ENCODE measurements at places on chromosomes 6 and 20.

GRCh38 chr6:21593927-21594415 lies 420 bp downstream of the SOX4 start:
- no peak for DNase-seq

DNA sequence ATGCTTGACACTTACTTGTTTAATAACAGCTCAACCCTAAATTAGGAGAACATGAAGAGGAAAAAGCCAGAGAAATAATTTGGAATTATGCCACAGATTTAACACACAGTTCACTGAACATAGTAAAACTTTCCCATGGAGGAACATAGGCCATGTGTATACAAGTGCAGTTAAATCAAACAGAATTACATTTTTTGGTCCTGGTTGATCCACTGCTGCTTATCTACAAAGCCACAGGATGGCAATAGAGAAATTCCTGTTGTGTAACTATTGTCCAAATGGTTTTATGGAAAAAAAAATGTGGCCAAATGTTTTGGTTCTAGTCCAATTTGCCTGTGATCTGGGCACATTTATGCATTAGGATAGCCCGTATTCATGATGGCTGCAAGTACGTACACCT lies 136.8 kb downstream of the ALDH8A1 start:
- no peak for DNase-seq

DNA sequence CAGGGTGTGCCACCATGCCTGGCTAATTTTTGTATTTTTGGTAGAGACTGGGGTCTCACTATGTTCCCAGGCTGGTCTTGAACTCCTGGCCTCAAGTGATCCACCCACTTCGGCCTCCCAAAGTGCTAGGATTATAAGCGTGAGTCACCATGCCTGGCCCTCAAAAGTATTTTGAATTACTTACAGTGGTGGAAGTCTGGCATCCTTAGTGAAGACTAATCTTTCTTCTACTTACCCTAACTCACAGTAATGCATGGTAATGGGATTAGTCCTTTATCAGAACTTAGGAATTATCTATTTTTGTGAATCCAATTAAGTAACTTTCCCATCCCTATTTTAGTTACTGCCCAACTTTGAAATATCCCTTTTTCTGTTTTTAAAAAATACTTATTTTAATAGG lies 3.9 kb downstream of the RWDD1 start:
- no peak for DNase-seq

- DNase-seq: no peak
Measured at GRCh38 chr6:75114806-75115205, 91.0 kb downstream of the COL12A1 start.

- no peak for DNase-seq
Measured at GRCh38 chr6:21987501-21987957, 309.3 kb downstream of the PRL start.

GRCh38 chr6:37137201-37138090 lies 32.5 kb upstream of the PIM1 start:
- DNase-seq: peak; percentile 20

GRCh38 chr6:100959280-100959679 lies 78.2 kb upstream of the ASCC3 start:
- no peak for DNase-seq

DNA sequence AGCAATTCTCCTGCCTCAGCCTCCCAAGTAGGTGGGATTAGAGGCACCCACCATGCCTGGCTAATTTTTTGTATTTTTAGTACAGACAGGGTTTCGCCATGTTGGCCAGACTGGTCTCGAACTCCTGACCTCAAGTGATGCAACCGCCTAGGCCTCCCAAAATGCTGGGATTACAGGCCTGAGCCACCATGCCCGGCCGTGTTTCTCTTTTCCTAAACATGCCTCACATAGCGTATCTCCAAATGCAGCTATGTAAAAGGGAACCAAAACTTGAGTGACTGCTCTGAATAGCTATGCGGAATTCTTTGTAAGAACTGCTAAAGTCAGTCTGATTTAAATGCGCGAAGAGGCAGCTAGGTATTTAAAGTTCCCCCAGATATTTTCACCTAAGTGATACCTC lies 20.5 kb downstream of the BPIFA2 start:
- no peak for DNase-seq

DNA sequence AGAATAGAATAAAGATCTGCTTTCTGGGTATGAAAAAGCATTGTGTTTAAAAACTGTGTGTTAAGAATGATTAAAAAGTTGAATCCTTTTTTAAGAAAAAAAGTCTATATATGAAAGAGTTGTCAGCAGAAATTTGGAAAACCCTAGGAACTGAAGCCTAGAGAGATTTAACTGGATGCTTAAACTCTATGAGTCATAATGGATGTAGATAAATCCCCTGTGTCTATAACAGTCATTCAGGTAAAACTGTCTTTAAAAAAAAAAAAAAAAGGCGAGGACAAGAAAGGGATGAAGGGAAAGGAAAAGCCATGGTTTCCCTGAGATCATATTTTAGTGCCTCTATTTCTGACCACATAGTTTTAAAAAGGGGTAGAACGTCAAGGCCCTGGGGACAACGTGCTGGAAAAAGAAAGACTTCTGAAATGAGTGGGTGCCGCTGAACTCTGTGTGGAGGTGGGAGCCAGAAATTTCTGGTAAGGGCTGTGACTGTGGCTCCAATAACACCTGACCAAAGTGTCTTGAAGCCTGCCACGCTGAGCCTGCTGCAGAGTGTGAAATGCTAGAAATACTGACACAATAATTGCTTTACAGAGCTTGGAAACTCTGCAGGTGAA lies 302.6 kb upstream of the ARID1B start:
- DNase-seq: no peak

GRCh38 chr6:148793721-148794120 lies 46.9 kb downstream of the UST start:
- DNase-seq: no peak

DNA sequence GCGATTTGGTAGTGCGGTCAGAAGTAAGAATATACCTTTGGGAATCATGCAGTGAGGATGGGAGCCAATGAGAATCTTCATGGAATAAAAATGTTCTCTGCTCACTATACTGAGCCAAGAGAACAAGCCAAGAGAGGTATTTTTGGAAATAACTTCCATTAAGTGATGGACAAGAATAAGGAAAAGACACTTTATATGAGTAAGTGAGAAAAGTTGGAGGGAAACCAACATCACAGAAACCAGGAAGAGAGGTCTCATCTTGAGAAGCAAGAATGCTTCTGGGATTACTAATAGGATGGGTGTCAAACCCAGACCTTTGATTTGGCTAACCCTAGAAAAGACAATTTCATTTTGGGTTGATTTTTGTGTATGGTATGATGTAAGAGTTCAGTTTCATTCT lies 181.2 kb upstream of the JAG1 start:
- DNase-seq: no peak

- DNase-seq: no peak
Measured at GRCh38 chr20:52975029-52975732, 3.0 kb downstream of the TSHZ2 start.

DNA sequence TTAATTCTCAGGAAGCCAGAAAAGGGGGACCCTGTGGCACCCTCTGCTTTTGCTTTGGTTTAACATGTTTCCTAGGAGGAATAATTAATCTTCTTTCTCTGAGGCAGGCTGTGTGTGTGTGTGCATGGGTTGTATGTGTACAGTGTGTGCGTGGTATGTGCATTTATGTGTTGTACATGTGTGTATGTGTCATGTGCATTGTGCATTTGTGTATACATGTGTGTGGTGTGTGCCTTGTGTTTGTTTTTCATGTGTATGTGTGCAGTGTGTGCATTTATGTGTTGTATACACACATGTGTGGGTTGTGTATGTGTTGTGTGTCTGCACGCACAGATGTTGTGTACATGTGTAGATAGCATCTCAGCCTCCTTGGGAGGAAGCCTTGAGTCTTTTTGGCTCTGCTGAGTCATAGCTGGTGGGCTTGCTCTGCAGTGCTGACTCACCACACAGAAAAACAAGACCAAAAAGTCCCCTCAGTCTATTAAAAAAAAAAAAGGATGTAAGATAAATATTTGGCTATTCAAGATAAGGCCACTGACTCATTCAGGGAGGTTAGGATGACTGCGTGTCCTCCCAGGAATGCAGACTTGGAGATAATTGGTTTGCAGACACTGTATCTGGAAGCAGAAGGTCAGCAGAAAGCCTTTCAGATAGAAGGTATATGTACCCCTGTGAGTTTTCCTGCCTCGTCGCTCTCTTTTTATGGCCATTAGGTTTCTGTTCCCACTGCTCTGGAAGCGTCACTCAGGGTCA lies 58.6 kb downstream of the SYNJ2 start:
- no peak for DNase-seq

GRCh38 chr6:64930681-64931080 lies 776.3 kb downstream of the EYS start:
- no peak for DNase-seq

DNA sequence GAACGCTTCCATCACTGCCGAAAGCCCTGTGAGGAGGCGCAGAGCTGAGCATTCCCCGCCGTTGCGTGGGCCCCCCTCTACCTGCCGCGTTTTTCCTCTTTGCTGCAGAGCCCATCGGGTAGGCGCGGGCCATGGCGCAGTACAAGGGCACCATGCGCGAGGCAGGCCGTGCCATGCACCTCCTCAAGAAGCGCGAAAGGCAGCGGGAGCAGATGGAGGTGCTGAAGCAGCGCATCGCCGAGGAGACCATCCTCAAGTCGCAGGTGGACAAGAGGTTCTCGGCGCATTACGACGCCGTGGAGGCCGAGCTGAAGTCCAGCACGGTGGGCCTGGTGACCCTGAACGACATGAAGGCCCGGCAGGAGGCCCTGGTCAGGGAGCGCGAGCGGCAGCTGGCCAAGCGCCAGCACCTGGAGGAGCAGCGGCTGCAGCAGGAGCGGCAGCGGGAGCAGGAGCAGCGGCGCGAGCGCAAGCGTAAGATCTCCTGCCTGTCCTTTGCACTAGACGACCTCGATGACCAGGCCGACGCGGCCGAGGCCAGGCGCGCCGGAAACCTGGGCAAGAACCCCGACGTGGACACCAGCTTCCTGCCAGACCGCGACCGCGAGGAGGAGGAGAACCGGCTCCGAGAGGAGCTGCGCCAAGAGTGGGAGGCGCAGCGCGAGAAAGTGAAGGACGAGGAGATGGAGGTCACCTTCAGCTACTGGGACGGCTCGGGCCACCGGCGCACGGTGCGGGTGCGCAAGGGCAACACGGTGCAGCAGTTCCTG lies 693 bp downstream of the FAM50B start:
- DNase-seq: no peak

All from activated CD4-positive, alpha-beta T cell treated with anti-CD3 and anti-CD28 coated beads for 24 hours (primary cell).